ENCODE measurements at places on chromosomes 13 and 19.

DNA sequence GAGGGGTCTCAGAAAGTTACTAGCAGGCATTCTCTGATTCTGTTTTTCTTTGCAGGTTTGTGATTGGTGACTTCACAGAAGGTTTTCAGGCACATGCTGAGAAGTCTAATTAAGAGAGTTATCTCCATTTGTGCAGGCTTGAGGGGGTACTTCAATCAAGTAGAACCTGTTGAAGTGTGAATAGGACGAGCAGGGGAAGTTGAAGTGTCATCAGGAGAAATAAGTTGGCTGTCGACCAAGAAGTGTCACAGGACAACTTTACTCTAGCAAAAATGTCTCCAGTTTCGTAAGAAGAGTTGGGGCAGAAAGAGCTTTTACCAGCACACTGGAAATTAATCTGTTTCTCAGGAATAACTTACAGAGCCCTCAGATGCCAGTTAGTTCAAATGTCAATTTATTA lies 576.5 kb upstream of the SLITRK5 start:
- no peak for DNase-seq

DNA sequence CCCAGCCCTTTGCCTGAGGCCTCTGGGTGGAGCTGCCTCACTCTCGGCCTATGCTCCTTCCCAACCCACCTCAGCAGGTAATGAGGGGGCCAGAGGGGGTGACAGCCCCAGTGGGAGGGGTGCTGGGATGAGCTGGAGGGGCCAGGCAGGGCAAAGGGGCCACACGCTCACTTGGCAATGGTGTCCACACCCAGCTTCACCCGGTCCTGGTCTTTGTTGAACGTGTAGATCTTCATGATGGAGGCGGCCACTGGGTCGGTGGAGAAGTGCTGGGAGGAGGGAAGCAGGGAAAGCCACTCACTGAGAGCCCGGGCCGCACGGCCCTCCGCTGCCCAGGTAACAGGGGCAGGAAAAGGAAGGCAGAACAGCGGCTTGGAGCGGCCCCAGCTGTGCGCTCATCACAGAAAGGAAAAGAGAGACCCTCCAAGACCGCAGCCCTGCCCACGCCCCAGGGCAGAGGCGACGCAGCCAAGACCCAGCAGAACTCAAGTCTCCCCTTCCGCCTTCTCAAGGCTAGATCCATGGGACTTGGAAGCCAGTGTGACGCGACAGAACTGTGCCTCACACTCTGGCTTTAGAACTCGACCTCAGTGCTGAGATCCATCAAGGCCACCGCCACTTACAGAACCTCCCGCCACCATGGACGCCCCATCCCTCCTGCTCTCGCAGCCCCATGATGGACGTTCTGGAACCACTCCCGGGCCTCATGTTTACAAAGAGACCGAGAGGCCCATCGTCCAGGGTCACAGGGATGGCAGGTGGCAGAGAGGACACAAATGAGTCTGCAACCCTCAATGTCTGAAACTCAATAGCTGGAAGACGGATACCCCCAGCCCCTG lies 9.2 kb downstream of the UBXN6 start:
- no peak for DNase-seq

- no peak for DNase-seq
These were observed 17.9 kb downstream of the VSTM1 start for GRCh38 chr19:54045771-54046170.

- DNase-seq, result no peak
These were observed 822 bp upstream of the RFXAP start for GRCh38 chr13:36817996-36818803.

GRCh38 chr13:113843864-113844556 lies 19.9 kb downstream of the GAS6 start:
- no peak for DNase-seq

DNA sequence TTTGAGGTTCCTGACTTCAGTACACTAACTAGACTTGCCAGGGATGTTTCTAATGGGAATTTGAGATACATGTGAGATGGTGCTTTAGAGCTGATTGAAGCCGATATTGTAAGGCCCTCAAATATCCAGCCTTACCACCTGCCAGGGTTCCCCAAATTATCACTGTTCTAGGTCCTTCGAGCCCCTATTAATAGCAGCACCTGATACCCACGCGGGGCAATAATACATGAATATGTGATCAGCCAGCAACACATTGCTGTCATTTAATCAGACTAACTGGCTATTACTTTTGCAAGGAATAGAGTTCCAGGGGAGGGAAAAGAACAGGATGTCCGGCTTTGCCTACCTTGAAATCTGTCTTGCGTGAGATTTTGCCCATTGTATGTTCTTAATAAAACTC lies 5.1 kb downstream of the RGCC start:
- DNase-seq, result no peak

- DNase-seq, result no peak
These were observed 21.9 kb downstream of the PCDH17 start for GRCh38 chr13:57653229-57653989.

Measured in T-helper 17 cell (primary cell).